ENCODE measurements at places on chromosomes 12 and 14.
A peak's percentile ranks its signal among the peaks of the same experiment; 100 is the strongest.

DNA sequence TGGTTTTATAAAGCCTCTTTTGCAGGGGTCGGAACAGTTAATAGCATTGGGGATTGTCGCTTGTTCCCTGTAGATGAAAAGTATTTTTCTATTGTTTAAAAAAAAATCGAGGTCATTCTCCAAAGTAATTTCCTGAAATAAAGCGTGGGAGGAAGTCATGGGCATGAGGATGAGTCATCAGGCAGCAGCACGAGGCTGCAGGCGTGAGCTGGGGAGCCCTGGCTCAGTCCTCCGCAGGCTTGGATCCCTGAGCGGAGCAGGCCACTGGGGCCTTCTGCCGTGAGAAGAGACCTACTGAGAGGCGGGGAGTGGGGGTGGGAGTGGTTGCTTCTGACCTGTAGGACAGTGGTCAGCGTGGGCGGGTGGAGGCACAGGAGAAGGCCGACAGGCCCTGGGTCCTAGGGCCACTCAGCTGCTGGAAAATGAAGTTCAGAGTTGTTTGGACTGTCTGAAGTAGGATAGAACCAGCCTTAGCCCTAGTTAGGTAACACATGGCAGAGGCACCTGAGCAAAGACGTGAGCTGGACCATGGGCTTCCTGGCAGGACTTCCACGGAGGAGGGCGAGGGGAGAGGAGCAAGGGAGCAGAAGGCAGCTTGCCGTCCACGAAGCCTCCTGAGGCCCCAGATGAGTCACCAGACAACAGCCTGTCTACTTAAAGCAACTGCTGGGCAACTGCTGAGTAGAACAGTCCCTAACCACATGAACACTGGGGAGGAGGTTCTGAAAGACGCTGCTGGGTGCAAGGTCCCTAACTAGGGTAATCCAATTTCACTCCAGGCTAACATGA, 21.1 kb upstream of the LGALS3 start:
- no peak for DNase-seq

DNA sequence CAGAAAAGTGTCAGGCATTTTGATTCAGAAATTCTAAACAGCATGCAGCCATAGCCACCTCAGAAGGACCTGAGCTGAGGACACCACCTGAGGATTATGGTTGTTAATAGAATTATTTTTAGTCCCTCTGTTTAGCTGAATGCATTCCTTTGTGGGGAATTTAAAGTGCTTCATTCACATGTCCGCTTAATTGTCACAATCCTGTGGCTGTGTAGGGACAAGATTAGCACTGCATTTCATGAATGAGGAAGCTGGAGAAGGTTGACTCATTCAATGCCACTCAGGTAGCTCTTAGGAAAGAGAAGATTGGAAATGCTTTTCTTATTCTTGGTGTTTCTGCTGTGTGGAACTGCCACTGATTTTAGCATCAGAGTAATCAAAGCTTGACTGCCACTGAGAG, 42.0 kb upstream of the KRR1 start:
- DNase-seq, result no peak

DNA sequence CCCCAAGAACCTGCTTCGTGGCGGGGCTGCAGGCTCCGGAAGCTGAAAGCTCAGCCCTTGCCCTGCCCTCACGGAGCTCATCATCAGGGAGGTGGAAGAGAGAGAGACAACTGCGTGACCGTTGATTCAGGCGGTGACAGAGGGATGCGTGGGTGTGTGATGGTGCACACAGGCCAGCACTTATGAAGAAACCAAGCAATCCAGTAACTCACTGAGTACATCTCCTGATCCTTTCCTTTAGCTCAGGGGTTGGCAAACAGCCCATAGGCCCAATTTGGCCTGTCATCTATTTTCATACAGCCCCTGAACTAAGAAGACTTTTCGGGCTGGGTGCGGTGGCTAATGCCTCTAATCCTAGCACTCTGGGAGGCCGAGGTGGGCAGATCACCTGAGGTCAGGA, 49.9 kb downstream of the TESC start:
- no peak for DNase-seq

DNA sequence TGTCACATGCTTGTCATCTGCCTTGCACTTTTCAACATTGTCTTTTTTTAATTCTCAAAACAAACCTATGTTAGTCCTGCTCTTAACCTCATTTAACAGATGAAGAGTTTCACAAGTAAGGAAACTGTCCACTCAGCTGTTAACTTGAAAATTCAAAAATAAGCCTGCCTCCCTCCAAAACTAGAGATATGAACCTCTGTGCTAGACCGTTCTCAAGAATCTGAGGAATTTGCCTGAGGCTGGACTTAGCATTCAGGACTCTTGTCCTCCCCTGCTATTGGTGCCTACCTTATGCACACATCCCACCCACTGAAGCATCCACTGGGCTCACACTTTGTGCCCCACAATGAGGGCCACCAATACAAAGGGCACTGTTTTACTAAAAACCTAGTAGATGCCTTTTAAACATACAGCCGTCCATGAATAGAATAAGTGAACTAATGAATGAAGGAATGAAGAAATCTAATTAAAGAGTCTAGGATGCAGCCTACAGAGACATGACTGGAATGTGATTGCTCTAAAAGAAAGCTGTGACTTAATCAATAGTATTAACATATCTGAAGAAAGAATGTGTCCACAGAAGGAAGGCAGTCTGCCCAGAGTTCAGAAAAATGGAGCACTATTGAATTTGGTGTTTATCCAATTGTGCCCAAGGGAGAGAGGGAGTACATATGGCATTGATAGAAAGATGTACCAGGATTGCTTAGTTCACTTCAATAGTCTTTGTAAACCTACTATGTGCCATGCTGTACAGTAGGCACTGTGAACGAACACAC, 238.5 kb downstream of the SPTSSA start:
- DNase-seq, result no peak

DNA sequence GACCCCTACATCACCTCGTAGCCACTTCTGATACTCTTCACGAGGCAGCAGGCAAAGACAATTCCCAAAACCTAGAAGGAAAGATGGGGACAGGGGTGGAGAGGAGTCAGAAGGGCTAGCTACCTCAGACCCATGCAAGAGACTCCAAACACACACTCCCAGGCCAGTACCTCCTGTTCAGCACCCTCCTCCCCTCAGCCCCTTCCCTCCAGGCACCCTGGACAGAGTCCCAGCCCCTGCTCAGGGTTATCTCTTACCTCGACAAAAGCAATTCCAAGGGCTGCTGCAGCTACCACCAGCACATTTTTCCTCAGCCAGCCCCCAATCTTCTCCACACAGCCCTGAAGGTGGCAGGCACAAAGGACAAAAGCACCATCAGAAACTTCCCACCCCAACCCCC, 3.3 kb downstream of the CD63 start:
- no peak for DNase-seq

DNA sequence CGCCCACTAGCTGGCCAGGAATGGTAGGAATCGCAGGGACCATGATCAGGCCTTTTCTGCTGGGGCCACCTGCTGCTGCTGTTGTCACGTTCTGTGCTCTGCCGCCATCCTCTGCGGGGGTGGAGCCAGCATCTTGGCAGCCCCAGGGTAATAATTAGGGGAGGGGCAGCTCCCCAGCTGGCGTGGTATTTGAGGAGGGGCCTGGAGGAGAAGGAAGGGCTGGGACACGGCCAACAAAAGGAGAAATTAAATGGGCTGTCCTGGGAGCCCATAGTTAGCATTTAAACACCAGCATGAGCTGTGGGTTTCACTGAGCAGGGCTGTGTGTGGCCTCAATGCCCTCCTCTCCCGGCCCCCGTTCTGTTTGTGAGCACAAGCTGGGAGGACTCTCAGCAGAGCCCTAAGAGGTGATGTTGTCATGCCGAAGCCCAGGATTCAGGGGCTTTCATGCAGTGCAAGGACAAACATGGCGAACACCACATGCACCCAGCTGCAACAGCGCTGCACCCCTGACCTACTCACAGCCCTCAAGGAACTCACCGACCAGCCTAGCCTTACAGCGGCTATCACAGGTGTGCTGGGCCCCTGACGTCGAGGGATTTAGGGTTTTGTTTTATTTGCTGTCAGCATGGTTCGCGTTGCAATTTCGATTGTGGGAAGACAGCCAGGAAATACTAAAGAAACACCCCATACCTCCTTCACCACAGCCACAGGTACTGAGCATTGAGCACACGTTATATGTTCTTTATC, 324.3 kb downstream of the CACNA1C start:
- DNase-seq, result no peak

DNA sequence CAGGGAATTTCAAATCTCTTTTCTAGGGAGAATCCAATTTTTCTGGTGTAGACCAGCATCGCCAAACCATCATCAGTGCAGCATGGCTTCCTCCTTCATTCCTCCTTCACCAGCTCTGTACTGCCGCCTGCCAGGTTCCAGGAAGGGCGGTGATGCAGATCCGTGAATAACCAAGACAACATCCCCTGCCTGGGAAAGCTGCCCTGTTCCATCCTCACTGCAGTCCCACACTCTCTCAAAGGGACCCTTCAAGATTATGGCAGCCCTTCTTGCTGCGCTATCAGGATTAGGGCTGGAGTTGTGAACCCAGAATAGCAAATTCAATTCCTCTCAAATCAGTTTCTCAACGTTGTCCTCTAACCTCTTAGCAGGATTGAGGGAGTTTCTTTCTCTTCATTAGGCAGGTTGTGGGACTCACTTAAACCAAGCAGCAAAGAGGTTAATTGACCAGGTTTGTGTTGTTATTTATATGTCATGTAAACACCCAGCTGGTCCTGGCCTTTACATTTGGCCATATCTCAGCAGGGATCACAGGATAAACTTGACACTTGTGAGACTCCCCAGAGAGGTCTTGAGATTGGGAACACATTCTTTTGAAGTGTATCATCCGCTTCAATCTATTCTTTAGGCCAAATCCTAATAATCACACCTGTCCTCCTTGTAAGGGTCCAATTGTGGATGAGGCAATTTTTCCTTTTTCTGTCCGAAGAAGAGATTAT, 26.2 kb downstream of the TMEM30B start:
- DNase-seq, result no peak

- DNase-seq, result peak; percentile 22
Measured at GRCh38 chr14:99884834-99885648, 91.8 kb downstream of the EML1 start.

DNA sequence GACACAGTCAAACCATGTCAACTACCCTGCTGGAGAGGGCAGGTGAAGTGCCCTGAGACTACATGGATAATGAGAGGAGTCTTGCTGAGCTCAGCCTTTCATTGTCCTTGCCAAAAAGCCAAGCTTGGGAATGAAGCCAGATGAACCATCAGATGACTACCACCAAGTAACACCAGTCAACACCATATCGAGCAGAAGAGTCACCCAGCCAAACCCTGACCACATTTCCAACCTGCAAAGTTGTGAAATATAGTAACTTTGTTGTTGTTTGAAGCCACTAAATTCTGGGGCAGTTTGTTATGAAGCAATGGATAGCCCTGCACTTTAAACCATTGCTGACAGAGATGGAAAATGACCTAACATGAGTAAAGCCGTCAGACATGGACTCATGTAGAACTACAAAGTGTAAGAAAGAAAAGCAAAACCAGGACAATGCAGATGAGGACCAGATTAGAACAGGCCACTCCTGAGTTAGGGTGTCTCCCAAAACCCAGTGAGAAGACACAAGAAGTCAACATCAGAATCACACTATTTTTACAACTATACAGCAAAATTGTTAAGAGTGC, 12.5 kb upstream of the CRADD start:
- DNase-seq, result no peak

DNA sequence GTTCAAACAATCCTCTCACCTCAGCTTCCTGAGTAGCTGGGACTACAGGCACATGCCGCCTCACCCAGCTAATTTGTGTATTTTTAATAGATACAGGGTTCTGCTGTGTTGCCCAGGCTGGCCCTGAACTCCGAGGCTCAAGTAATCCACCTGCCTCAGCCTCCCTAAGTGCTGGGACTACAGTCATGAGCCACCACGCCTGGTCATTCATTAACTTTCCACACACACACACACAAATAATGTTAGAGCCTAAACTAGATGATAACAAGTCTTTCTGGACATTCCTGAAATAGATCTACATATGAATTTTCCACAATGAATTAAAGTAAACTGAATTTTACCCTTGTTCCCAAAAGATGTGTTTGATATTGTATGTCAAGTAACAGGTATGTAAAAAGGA, 776.0 kb downstream of the GALC start:
- no peak for DNase-seq

DNA sequence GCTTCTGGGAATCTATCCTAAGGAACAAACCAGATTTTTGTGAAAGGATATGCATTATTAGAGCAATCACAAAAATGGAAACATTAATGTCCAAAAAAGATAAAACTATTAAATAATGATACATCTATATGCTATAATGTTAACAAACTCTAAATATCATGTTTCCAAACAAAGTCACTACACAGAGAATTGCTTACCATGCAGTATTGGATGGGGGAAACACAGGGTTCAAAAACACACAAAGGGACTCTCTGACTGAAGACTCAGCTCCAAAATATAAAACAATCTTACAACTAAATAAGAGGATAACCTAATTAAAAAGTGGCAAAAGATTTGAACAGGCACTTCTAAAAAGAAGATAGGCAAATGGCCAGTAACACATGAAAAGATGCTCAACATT, 304.2 kb downstream of the DPF3 start:
- no peak for DNase-seq

DNA sequence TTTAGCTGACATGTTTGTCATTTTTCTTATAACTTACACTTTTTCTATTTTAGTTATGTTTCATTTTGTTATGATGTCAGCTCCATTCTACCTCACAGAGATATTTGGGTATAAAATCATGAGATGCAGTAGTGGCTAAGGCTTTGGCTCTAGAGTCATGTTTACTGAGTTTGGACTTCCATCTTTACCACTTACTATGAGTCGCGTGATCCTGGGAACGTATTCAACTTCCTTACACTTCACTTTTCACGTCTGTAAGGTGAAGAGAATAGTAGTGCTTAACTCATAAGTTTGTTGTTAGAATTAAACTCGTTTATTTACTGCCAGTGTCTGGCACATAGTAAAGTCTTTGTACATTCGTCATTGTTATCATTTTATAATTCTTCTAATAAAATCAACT, 126.3 kb downstream of the ERC1 start:
- DNase-seq, result no peak

GRCh38 chr14:99729991-99730875, 46.1 kb downstream of the CYP46A1 start:
- peak; percentile 17 for DNase-seq

DNA sequence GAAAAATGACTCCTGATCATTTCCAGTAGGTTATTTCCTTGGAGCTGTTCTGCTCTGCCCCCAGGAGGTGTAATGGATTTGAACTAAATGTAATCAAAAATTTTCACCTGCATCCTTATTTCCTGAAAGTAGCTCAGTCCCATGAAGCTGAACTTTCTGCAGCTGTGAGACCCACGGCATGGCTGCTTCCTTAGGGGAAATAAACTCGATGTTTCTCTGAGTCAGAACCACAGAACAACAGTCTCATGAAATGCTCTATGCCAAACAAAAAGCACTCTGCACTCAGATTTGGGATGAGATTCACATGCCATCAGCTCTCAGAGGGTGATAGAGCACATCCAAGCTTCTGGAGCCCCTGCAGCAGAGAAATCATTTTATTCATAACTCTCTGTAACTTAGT, 224.1 kb upstream of the PLEKHG7 start:
- no peak for DNase-seq

- DNase-seq, result no peak
Measured at GRCh38 chr14:31084385-31084784, 58.2 kb upstream of the STRN3 start.

Data from NCI-H1048 (cell line).